ENCODE measurements at places on chromosomes 6 and 20. TPM values are rescaled to one million over a fixed set of nuclear protein-coding genes. Genes with fewer than 3 reads are reported as not detected.
A peak's percentile ranks its signal among the peaks of the same experiment; 100 is the strongest.

- H3K4me3 ChIP-seq, result no peak overlapping the region
- no peak for DNase-seq
- no peak overlapping the region for H3K27ac ChIP-seq
- no peaks in the 10 kb centered on the region for H3K36me3 ChIP-seq
- H3K27me3 ChIP-seq, result no peaks in the 10 kb centered on the region
- H3K4me1 ChIP-seq, result peaks cover 10% of the 10 kb centered on the region
These were observed 8.5 kb upstream of the REPS1 start for GRCh38 chr6:138996524-138996923.

Gene RIMS4
- polyA plus RNA-seq, result 4.1 TPM

Gene ZNFX1
- polyA plus RNA-seq, result 16.4 TPM

DNA sequence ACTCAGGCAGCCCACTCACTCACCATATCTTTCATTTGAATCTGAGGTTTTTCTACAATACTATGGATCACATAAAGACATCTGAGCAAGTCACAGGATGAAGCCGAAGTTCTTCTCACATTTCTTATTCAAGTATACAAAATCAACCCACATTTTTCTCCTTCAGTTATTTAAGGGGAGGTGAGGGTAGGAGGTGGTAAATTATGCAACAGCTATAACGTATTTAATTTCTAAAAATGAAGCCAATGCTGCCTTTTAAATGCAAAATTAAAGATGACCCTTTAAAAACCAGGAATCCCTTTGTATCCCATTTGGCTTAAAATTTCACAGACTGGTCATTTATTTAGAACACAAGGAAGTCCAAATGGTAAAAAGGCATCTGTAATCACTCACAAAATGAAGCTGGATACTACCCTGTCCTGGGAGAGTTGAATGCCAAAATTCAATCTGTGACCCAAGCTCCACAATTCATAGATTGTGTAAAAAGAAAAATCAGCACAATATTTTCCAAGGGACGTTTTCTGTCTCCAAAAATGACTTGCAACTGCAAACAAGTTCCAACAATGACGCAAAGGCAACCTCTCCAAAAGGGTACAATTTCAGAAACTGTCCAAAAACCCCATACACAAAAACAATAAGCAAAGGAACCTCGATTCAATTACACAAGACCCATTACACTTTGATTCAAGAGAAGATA, 48.8 kb downstream of the EPB41L2 start:
- H3K36me3 ChIP-seq, result no peaks in the 10 kb centered on the region
- no peaks in the 10 kb centered on the region for H3K27me3 ChIP-seq
- no peak for DNase-seq
- H3K4me3 ChIP-seq, result no peak overlapping the region
- no peak overlapping the region for H3K27ac ChIP-seq

DNA sequence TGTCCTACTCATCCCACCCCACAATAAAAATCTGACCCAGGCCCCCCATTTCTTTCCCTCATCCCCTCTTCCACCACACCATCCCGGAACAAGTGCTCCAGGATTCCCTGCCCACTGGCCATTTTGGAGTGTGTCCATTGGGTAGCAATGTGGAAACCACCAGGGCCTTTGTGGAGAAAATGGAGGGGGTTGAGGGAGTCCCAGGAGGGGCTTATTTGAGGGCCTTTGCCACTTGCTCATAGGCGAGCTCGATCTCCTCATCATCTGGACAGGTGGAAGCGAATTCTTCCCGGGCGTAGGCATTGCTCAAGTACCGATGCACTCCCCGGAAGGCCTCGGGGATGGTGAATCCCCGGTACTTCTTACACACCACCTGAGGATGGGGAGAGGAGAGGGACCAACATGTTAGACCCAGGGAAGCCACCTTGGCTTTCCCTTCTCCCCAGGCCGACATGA, 1.6 kb upstream of the DDAH2 start:
- H3K36me3 ChIP-seq, result peaks cover 65% of the 10 kb centered on the region
- no peaks in the 10 kb centered on the region for H3K27me3 ChIP-seq
- peak overlapping the region; percentile 99 for H3K27ac ChIP-seq
- DNase-seq, result no peak

- H3K27ac ChIP-seq, result no peak overlapping the region
- H3K36me3 ChIP-seq, result no peaks in the 10 kb centered on the region
- H3K27me3 ChIP-seq, result no peaks in the 10 kb centered on the region
- no peak for DNase-seq
These were observed 831.8 kb downstream of the EPHA7 start for GRCh38 chr6:92587525-92587924.

Gene SLC4A11
- polyA plus RNA-seq, result 0.36 TPM
